ENCODE measurements at places on chromosomes 2 and 18.

DNA sequence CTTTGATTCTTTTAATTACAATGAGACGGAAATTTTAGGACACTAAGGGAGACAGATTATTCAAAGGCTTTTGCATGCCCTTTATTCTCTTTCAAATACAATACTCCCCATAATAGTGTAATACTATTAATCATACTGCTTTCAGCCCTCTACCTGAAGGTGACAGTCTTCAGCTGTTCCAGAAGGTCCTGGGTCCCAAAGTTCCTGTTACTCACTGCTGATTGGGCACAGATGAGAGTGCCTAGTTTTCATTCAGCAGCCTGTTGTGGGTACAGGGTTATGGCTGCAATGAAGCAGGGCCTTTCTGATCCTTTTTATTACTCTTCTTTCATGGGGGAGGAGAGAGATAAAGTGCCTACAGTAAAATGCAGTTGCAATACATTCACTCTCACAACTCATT is 80.2 kb downstream of the NUP35 start:
- DNase-seq: no peak

DNA sequence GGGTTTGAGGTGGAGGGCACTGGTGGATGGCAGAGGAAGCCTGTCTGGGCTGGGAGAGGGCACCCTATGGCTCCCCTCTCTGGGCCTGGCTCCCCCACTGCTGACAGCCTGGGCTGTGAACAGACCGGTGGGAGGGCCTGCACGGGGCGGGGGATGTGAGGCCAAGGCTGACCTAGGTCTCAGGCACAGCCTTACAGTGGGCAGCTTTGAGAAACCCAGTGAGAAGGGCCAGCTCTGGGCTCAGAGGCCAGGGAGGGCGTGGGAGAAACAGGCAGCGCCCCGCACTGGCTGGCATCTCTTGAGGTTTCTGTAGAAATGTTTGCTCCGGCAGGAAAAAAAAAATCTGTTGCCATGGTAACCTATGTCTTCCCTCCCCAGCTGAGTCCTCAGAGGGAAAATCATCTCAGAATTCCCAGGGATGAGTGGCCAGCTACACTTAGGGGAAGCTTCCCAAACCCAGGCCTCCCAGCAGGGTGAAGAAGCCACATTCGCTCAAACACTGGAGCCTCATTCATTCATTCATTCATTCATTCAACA is 71.7 kb upstream of the TAF1B start:
- DNase-seq: no peak

- no peak for DNase-seq
Observed at GRCh38 chr2:161337247-161337646, 29.0 kb downstream of the PSMD14 start.

- DNase-seq: no peak
Observed at GRCh38 chr18:55763298-55763697, 175.3 kb upstream of the TCF4 start.

DNA sequence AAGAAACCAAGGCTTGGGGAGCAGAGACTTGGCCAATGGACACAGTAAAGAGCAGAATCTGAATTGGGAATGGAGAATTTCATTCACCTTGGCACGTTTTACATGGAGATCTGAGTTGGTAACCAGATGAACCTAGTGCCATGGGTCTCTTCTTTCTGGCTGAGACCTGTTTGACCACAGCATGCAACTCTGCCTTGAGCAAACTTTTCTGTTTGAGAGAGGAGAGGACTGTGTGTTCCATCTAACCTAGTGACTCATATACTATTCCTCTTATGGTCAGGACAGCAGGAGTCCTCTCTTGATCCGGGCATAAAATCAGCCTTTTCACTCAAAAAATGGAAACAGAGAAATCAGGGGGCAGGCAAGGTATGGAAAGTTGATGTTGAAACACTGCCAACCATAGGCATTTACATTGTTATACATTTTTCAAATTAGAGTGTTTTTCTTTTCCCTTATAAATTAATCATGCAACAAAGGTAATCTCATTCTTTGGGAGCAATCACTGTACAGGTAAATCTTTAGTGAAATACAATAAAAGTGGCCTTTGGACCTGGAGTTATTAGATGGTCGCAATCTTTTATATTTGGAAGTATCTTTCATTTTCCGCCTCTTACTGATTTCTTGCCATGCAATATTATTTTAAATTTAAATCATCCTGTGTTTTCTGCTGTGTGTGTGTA is 86.7 kb downstream of the NRP2 start:
- DNase-seq: no peak

GRCh38 chr2:138474100-138474825 is 27.3 kb upstream of the SPOPL start:
- DNase-seq: no peak

- DNase-seq: no peak
Observed at GRCh38 chr2:64980183-64980582, 9.0 kb upstream of the SLC1A4 start.

GRCh38 chr2:232375164-232375563 is 3.4 kb upstream of the ALPP start:
- DNase-seq: no peak

DNA sequence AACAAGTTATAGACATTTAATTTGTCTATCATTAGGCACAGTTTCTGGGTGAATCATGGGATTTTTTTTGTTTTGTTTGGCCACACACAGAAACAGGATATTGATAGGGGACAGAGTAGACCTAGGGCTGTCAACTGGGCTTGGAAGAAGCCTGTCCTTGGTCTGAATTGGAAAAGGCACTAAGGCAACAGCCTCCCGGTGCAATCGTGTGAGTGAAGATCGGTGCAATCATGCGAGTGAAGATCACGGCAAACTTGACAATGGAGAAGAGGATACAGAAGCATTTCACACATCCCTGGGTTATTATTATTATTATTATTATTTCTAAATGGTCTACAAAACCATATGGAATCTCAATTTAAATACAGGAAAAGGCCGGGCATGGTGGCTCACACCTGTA is 94.5 kb downstream of the ACKR3 start:
- no peak for DNase-seq

Data from activated CD4-positive, alpha-beta T cell treated with anti-CD3 and anti-CD28 coated beads for 4 hours (primary cell).